ENCODE measurements at places on chromosomes 4 and X.

GRCh38 chr4:152062936-152063620, 302.3 kb upstream of the GATB start:
- H3K4me1 ChIP-seq: no peaks in the 10 kb centered on the region
- H3K4me3 ChIP-seq: no peak overlapping the region
- peaks cover 3% of the 10 kb centered on the region for H3K27me3 ChIP-seq
- no peak for DNase-seq
- H3K36me3 ChIP-seq: no peaks in the 10 kb centered on the region

- no peak overlapping the region for H3K4me3 ChIP-seq
- H3K4me1 ChIP-seq: peaks cover 7% of the 10 kb centered on the region
- H3K27ac ChIP-seq: no peak overlapping the region
- H3K36me3 ChIP-seq: no peaks in the 10 kb centered on the region
These were observed 155.8 kb downstream of the PPARGC1A start for GRCh38 chr4:23734000-23734399.

GRCh38 chrX:103847174-103847870, 15.3 kb upstream of the RAB9B start:
- no peak overlapping the region for H3K4me3 ChIP-seq
- no peak overlapping the region for H3K27ac ChIP-seq
- no peaks in the 10 kb centered on the region for H3K36me3 ChIP-seq
- no peak for DNase-seq
- H3K4me1 ChIP-seq: no peaks in the 10 kb centered on the region

DNA sequence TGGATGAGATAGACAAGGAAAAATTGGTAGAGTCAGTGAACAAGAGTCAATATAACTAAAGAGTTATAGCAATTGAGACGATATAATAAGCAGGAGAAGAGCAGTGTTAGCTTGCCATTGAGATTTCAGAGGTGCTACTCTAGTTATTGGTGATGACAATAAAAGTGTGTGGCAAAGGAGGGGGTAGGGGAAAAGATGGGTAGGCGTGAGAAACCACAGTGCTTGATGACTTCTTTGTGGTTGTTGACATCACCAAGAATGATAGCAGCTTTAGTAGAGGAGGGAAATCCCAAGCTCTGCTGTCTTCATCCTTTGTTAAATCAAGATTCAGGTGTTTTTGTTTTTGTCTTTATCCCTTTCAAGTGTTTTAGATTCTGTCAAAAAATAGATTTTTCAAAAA, 179.9 kb upstream of the PPP3CA start:
- H3K4me1 ChIP-seq: no peaks in the 10 kb centered on the region
- no peak overlapping the region for H3K27ac ChIP-seq
- DNase-seq: no peak
- H3K4me3 ChIP-seq: no peak overlapping the region
- no peaks in the 10 kb centered on the region for H3K27me3 ChIP-seq
- H3K36me3 ChIP-seq: no peaks in the 10 kb centered on the region

GRCh38 chr4:174122705-174123104, 160.8 kb downstream of the FBXO8 start:
- DNase-seq: no peak
- no peaks in the 10 kb centered on the region for H3K4me1 ChIP-seq
- H3K4me3 ChIP-seq: no peak overlapping the region
- H3K36me3 ChIP-seq: no peaks in the 10 kb centered on the region
- 0 out of 2 replicates have a peak, but pooled peaks cover 4% of the 10 kb centered on the region for H3K27me3 ChIP-seq
- no peak overlapping the region for H3K27ac ChIP-seq

DNA sequence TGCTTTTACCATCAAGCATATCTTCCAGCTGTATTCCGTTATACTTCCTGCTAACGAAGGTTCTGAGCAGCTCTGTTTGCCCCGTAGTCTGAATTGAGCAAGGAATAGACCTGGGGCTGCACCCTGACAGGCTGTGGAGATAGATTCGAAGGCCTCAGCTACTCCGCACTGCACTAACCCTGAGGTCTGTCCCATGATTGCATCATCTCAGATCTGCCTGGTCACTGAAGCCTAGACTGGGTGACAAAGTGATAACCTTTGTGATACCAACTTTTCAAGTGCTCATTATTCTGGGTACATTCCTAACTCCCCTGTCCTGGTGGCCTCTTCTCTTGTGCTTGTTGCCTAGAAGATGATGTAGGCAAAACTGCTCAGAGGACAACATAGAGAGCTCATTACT, 29.9 kb upstream of the PGRMC1 start:
- no peaks in the 10 kb centered on the region for H3K4me1 ChIP-seq
- H3K27me3 ChIP-seq: no peaks in the 10 kb centered on the region
- no peak overlapping the region for H3K27ac ChIP-seq
- no peaks in the 10 kb centered on the region for H3K36me3 ChIP-seq
- no peak overlapping the region for H3K4me3 ChIP-seq

GRCh38 chrX:10423716-10424115, 196.7 kb downstream of the MID1 start:
- no peaks in the 10 kb centered on the region for H3K27me3 ChIP-seq
- no peak overlapping the region for H3K27ac ChIP-seq
- DNase-seq: no peak

- H3K36me3 ChIP-seq: no peaks in the 10 kb centered on the region
- no peak overlapping the region for H3K4me3 ChIP-seq
- no peaks in the 10 kb centered on the region for H3K4me1 ChIP-seq
- H3K27ac ChIP-seq: no peak overlapping the region
- no peaks in the 10 kb centered on the region for H3K27me3 ChIP-seq
These were observed 33.7 kb upstream of the NEIL3 start for GRCh38 chr4:177275999-177276398.

DNA sequence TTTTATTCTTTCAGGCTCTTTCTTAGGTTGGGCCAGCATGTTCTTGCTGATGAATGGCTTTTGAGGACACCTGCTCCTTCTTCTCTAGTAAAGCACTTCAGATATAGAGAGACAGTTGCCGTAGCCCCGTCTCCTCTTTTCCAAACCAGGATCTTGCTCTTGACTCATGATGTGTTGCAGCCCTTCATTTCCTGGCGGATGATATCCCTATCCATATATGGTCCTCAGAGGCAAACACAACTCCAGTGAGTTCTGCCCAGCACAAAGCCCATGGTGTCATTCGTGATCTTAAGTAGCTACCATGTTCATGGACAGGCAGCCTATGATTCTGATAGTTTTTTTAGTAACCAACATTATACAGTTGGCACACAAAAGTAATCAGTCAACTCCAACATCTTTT, 59.8 kb upstream of the ACSL1 start:
- H3K27me3 ChIP-seq: no peaks in the 10 kb centered on the region
- no peaks in the 10 kb centered on the region for H3K36me3 ChIP-seq
- no peaks in the 10 kb centered on the region for H3K4me1 ChIP-seq
- H3K4me3 ChIP-seq: no peak overlapping the region
- H3K27ac ChIP-seq: no peak overlapping the region

GRCh38 chr4:105496899-105497298, 23.0 kb upstream of the PPA2 start:
- DNase-seq: no peak
- H3K27ac ChIP-seq: no peak overlapping the region
- H3K4me3 ChIP-seq: no peak overlapping the region
- H3K27me3 ChIP-seq: no peaks in the 10 kb centered on the region

DNA sequence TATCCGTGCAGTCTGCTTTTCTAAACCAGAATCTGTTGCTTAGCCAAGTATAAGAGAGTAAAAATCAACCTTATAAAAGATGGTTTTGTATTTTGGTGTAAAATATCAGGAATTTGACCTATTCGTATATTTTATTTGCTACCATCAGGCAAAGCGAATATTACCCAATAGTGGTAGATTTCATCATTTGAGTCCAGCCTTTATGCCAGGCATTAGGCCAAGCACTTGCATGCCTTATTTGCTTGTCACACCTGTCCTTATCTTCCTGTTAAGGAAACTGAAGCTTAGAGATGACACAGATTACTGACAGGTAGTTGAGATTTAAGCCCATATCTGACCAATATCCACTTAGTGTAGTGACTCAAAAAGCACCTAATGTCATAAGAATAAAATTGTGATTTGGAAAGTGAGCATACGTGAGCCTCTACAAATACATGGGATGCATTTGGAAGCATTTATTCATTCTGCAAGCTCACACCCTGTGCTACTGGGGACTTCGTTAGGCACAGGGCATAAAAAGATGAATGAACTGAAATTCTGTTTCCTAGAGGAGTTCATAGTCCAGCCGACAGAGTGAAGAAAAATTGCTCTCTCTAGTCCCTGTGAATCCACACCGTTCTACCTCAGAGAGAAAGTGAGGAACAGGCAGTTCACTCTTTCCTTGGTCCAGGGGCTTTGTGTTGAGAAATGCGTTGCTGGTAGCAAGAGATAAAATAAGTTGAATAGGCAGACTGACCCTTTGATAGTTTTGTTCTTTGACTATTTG, 2.3 kb upstream of the RNF212 start:
- H3K4me3 ChIP-seq: no peak overlapping the region
- no peak overlapping the region for H3K27ac ChIP-seq
- H3K36me3 ChIP-seq: no peaks in the 10 kb centered on the region
- no peak for DNase-seq
- H3K27me3 ChIP-seq: no peaks in the 10 kb centered on the region

GRCh38 chrX:103635436-103635835, 6.7 kb downstream of the TCEAL1 start:
- DNase-seq: no peak
- H3K27ac ChIP-seq: no peak overlapping the region
- no peak overlapping the region for H3K4me3 ChIP-seq
- H3K36me3 ChIP-seq: no peaks in the 10 kb centered on the region

DNA sequence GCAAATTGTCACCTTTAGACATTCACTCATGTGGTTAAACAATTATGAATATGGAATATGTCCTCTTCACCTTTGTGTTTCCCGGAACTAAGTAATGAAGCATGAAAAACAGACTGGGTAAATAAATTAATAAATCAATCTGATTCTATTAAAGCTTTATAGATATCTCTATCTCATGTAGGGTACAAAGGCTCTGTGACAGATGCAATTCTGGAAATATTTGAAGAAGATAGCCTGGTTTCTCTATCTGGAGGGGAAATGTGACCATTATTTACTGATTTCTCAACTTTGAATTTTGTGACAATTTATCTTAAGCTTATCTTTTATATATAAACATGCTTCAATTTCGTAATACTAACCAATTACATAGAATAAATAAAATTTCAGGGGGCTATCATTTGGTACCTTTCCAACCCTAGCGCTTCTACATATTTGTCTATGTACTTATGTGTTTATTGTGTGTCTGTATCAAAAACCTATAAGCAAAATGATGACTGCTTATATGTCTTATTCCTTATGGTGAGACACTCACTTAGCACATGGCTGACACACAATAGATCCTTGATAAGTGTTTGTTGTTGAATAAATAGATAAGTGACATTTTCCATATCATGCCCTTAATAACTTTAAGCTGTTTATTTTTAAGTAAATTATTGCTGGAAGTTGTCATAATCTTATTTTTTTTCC, 9.9 kb downstream of the CTSO start:
- no peaks in the 10 kb centered on the region for H3K36me3 ChIP-seq
- H3K4me3 ChIP-seq: no peak overlapping the region
- H3K4me1 ChIP-seq: no peaks in the 10 kb centered on the region
- DNase-seq: no peak
- no peak overlapping the region for H3K27ac ChIP-seq

GRCh38 chrX:2450681-2451080, 50.1 kb downstream of the DHRSX start:
- no peak for DNase-seq
- no peak overlapping the region for H3K4me3 ChIP-seq
- H3K36me3 ChIP-seq: no peaks in the 10 kb centered on the region
- no peaks in the 10 kb centered on the region for H3K27me3 ChIP-seq

GRCh38 chrX:132407691-132408090, 81.1 kb downstream of the MBNL3 start:
- no peak for DNase-seq
- no peaks in the 10 kb centered on the region for H3K36me3 ChIP-seq
- H3K27ac ChIP-seq: no peak overlapping the region
- H3K4me3 ChIP-seq: no peak overlapping the region

DNA sequence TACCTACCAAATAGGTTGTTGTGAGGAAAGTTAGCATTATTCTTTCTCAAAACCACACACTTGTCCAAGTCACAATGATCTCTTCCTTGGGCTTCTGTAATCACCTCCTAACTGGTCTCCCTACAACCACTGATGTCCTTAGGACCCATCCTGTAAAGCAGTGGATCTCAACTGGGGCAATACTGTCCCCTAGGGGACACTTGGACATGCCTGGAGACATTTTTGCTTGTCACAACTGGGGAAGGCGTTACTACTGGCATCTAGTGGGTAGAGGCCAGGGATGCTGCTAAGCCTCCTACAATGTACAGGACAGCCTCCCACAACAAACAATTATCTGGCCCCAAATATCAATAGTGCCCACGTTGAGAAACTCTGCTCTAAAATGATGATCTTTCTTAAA, 118.7 kb upstream of the AP1S2 start:
- H3K4me1 ChIP-seq: no peaks in the 10 kb centered on the region
- DNase-seq: peak; percentile 30
- H3K27ac ChIP-seq: no peak overlapping the region

GRCh38 chr4:3248811-3249661, at the start of gene MSANTD1:
Gene MSANTD1, plus strand, starts transcription at chr4:3249159. Its CDS starts 64 bp downstream, at chr4:3249223.
- no peak for DNase-seq
- H3K4me1 ChIP-seq: peaks cover under 1% of the 10 kb centered on the region
- no peak within 1 kb of the TSS for H3K27ac ChIP-seq

DNA sequence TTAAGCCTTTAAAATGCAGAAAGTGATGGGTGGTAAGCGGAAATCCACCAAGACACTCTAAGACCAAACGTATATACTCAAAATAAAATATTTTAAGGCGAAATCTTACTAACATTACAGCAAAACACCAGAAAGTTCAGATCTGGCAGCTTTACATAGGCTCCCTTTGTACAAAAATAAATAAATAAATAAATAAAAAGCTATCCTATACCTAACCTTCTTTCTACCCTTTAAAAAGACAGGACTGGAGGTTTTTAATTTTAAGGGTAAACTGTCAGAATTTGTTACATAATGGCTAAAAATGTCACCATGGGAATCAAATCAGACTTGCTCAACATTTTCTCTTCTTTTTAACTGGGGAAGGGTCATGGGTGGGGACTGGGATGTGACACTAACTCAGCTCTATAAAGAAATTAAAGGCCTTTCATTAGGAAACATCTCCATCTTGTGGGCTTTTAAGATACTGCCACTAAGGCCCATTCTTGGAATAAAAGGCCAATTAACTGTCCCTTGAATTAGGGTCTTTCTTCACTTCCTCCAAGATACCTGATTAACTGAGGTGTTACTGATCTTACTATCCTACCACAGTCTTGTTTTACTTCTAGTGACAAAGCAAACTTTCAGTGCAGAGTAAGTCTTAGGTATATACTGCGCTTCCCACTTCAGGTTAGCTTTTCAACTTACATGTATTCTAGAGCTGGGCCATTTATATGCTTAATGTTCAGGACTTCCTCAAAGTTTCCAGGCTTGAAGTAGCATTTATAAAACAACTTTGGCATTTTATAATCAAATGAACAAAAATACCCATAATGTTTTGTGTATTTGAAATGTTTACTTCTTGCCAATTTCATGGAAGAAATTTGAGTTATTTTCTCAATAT, 13.3 kb downstream of the HNRNPD start:
- DNase-seq: no peak
- H3K36me3 ChIP-seq: peaks cover 87% of the 10 kb centered on the region
- no peaks in the 10 kb centered on the region for H3K4me1 ChIP-seq
- no peaks in the 10 kb centered on the region for H3K27me3 ChIP-seq
- no peak overlapping the region for H3K27ac ChIP-seq
- no peak overlapping the region for H3K4me3 ChIP-seq
